A172 (cell line): ENCODE measurements at places on chromosomes 16 and 17. TPM values are rescaled to one million over a fixed set of nuclear protein-coding genes. Genes with fewer than 3 reads are reported as not detected.
A peak's percentile ranks its signal among the peaks of the same experiment; 100 is the strongest.

DNA sequence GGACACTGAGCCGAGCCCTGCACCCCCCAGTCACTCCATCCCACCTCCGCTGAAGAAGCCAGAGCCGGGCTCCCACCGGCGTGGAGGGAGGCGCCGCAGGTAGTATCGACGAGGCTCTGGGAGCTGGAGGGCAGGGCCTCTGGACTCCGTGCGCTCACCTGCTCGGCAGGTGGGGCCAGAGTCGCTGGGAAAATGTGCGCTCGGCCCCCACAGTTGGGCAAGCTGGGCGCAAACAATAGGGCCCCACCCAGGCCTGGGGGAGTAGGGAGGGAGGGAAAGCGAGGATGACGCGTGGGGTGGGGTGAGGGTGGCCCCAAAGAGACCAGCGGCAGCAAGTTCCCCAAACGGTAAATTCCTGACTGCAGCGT lies 668 bp downstream of the JUP start:
- DNase-seq, result peak; percentile 40

The FBXO39 gene
- total RNA-seq, result 0.31 TPM in 1 of 2 replicates, not detected in the other

The KRTAP9-8 gene
- total RNA-seq, result not detected in 2 replicates

GRCh38 chr16:15482068-15482747 lies 47.8 kb downstream of the BMERB1 start:
- DNase-seq, result peak; percentile 99

DNA sequence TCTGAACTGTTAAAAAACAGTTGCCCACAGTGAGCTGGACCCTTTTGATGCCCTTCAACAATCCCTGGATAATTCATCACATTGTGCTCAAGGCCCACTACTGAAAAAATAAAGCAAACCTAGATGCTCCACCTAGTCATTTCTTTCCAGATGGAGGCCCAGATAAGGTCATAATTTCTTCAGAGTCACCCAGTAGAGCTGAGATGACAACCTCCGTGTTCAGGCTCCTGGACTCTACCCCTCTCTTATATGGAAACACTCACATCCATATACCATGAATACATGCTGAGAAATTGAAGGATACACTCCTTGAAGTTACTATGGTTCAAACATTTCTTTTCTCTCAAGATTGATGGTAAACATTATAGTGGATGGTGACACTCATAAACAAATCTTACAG lies 2.7 kb upstream of the ABCA3 start:
- DNase-seq, result no peak

The KRTAP3-1 gene
- not detected in 2 replicates for total RNA-seq

The CD19 gene
- not detected in 2 replicates for total RNA-seq

DNA sequence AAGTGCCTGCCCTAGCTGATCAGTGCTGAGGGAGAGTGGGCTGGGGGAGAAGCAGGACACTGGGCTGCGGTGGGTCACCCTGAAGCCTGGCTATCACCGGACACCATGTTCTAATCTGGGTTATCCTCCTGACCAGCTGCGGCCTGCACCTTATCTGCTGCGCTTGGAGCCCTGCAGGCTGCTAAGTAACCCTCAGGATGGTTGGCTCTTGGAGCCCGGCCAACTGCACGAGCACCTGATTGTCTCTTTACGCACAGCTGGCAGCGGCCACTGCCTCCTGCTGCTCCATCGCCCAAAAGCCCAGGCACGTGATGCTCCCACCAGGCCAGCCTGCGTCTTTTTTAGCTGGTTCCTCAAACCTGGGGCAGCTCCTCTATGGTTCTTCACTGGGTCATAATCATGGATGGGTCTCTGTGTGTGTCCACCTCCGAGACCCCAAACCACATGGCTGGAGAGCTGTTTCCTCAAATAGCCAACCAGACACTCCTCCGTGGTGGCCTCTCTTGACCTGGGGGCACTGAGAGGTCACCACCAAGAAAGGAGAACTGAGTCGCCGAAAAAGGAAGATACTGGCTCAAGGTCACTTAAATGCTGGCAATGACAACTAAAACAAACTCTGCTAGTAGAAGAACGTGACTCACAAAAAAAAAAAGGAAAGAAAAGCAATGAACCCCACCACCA lies 21.7 kb downstream of the SPHK1 start:
- DNase-seq, result no peak
